ENCODE measurements at places on chromosomes 12 and 14. TPM values are rescaled to one million over a fixed set of nuclear protein-coding genes. Genes with fewer than 3 reads are reported as not detected.

- DNase-seq: peak; percentile 44
Observed at GRCh38 chr14:93906341-93907329, 20.5 kb upstream of the FAM181A start.

- DNase-seq: no peak
Observed at GRCh38 chr12:2925322-2925995, 33.7 kb upstream of the TEAD4 start.

DNA sequence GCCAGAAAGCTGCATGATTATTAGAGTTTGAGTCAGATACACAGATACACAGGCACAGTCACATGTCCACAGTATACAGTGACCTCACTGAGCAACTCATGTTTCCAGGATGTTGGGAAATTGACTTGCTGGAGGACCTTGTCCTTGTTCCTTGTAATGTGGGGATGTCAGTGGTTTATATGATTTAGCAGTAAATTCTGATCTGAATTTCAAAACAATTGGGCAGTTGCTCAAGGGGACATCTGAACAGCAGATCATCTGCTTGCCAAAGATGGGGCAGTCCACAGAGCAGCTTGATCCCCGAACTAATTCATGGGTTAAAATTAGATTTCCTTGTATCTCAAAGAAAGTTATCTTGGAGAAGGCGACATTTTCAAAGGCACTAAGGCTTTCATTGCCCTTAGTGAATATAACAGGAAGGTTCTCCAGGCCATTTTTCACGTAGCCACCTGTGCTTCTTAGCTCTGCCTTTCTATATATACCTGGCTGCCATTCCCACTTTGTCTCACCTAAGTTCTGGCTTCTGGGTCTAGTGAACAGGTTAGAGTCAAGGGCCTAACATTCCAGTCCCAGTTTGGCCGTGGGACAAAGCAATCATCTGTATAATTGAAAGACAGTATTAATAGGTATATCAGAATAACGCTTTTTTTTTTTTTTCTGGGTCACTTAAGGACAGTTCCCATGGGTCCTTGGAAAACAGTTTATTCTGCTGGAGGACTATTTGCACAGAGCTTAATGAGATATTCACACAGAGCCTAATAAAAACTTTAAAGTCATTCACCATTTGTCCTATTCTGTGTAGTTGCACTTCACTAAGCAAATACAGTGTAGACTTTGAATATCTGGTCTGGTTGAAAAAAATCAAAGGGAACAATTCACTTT is 64.9 kb upstream of the STRN3 start:
- DNase-seq: no peak

DNA sequence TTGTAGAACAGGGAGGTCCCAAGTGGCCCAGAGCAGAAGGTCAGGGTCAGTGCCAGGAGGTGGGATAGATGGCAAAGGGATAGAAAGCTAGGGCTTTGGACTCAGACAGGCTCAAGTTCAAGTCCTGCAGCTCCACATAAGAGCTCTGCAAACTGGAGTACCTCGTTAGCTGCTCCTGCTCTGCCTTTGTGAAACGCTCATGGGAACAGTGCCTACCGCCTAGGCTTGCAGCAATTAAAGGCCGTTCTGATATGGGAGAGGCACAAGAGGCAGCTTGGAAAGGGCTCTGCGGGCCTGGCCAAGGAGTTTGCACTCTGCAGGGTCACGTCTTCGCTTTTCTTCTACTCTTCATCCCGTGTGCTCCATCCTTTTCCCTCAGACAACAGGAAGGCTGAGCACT is 54.1 kb downstream of the MAP1LC3B2 start:
- no peak for DNase-seq

- no peak for DNase-seq
Observed at GRCh38 chr14:73757381-73757780, 43.2 kb upstream of the PNMA1 start.

DNA sequence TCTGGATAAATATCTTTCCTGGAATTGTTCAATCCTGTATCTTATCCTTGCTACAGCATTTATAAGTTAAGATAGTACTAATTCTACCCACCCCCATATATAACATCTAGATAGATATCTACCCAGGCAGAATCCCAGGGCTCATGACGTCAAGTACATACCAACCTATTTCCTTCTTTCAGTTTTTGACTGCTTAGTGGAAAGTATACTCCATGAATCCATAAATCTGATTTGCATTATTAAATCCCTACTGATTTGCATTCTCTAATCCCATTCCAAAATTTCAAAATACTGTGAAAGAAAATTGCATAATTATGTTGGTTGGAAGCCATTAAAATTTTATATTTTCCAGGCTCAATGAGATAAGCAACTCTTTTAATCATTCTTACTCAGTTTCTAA is 111.7 kb downstream of the KITLG start:
- DNase-seq: no peak

DNA sequence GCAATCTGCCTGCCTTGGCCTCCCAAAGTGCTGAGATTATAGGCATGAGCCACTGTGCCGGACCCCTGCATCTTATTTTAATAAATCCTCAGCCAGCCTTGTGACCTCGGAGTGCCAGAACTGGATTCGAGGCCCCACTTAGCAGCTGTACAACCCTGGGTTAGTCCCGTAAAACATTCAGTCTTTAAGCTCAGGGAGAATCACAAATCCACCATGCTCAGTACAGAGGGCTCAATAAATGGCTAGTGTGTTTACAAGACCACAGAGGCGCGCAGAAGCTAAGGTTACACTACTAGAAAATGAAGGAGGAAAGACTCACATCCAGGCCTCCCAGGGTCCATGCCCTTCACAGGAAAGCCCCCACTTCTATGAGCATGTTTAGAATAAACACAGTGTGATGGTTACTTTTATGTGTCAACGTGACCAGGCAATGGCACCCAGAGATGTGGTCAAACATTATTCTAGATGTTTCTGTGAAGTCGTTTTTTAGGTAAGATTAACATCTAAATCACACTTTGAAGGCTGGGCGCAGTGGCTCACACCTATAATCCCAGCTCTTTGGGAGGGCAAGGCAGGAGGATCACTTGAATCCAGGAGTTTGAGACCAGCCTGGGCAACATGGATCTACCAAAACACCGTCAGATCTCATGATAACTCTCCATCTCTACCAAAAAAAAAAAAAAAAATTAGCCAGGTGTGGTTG is 55.3 kb downstream of the CLMN start:
- no peak for DNase-seq

DNA sequence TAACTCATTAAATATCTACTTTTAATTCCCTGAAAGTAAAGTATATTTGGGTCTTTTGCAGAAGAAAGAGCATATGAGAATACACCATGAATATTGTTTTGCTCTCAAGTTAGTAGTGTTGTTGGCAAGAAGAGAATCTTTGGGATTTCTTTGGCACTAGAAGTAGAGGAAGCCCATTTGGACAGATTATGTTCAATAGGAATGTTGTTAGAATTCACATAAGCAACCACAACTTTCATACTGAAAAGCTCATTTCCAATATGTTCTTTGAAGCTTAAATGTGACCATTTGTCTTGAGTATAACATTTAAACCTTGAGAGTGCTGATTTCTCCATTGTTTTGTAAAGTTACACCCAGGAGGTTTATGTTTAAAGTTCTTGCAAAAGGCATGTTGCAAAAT is 37.6 kb downstream of the PLEKHG7 start:
- no peak for DNase-seq

DNA sequence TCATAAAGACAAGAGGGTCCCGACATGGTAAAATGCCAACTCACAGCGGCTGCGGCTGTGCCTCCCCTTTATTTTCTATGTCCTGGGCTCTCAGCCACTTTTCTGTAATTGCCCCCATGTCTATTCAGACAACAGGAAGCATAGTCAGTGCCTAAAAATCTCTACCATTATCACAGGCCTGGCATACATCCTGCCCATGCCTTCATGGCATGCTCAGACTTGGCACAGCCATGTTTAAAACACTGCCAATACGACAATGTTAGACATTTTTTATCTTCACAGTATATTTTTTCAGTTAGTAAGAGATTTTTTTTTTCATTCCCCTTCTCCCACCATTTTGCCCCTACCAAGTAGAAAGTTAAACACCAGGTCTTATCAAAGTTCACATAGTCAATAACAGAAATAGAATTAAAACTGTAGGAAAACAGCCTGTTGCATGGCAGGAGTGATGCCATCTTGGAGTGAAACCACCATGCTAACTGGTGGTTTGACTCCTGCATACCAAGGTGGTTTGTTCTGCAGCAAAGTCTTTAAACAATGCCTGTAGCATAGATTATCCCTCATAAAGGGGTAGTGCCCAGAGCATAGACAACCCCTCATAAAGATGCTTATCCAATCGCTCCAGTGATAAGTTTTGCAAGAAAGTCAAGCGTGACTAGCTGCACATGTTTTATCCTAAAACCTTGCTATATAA is 18.9 kb upstream of the CERS5 start:
- no peak for DNase-seq

DNA sequence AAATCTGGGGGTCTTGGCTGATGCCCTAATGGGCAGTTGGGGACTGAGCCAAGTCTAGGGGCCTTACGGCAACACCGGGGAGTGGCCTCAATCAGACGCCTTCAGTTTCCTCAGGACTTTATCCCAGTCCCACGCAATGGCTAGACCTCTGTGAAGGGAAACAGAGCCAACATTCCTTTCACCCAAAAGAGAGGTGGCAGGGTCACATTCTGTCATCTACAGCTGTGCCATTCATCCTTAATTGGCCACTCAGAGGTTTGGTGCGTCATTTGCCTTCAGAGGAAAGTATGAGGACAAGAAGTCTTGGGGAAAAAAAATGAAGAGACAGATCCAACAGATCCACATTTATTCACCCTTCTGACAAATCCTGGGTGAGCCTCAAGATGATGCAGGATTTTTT is 166.9 kb upstream of the AVPR1A start:
- no peak for DNase-seq

DNA sequence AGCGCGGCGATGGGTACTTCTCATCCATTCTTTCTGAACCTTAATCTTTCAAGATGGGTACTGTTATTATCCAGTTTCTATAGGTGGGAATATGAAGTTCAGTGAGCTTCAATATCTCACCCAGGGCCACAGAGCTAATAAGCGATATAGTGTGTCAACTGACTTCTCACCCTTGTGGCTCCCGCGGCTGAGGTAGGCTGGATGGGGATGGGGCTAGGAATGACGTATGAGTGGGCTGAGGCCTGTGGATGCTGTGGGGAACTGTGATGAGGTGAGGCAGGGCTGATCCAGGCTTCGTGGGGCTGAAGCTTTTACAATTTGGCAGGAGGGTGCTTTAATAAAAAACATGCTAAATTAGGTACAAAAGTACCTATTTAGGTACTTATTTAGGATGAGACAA is 32.9 kb upstream of the ATP23 start:
- DNase-seq: no peak

GRCh38 chr12:97542666-97543280 is 80.2 kb downstream of the RMST start:
- DNase-seq: no peak

- no peak for DNase-seq
Observed at GRCh38 chr12:57107456-57108155, 3.6 kb downstream of the STAT6 start.

DNA sequence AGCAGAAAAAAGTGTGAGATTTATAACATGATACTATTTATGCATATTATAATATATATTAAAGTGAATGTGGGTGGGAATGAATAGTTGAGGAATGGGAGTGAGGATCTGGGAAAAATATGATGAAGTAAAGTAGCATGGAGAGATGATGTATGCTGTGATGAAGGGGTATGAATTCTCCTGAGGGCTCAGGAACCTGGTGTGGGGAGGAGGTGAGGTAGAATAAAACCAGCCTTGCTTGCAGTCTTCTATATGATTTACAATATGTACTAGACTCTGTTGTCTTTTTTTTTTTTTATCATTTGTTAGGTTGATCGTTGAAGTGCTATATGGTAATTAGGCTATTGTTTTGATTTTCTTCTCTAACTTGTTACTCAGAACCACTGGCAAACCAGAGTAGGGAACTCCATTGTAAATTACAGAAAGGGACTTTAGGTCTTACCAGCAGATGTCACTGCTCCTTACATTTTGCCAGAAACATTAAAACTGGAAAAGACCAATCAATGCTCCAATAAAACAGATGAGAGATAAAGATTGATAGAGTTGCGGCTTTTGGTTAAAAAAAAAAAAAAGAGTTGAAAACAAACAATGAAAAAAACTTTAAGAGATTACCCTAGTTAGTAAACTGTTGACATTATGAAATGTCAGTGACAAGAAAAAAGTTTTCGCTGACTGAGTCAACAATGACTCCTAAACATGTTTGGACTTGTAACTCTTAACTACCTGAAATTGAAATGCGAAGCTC is 39.9 kb downstream of the ATL1 start:
- DNase-seq: no peak

GRCh38 chr12:117118838-117119591 is 19.8 kb upstream of the TESC start:
- no peak for DNase-seq

- no peak for DNase-seq
Observed at GRCh38 chr12:28036940-28037339, 64.4 kb upstream of the PTHLH start.

DNA sequence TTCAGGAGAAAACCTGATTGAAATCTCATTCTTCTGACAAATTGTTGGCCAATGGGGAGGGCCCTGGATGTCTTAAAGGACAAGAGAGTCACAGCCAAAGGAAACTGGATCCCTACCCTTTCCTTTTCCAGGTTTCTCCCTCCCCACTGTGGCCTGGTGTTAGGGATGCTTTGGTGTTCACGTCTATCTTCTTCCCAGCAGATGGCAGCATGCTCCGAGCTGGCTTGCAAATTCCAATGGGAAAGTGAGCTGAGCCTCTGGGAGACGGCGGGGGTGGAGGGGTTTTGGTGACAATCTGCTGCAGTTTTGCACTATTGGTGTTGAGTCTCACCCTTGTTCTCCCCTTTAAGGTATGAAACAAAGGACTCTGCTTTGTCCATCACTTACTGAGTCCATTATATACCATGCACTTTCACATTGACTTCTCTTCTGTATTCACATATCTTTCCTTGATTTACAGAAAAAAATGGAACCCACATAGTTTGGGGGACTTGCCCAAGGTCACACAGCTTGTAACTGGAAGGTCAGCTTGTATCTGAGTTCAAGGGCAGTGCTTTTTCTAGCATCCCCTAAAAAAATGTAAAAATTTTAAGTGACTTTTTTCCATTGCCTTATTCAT is 39.3 kb downstream of the CCDC177 start:
- peak; percentile 42 for DNase-seq

GRCh38 chr14:61567838-61568571 is 127.3 kb upstream of the HIF1A start:
- DNase-seq: no peak

- no peak for DNase-seq
Observed at GRCh38 chr12:2673966-2674810, 120.6 kb upstream of the FKBP4 start.

GRCh38 chr12:59938190-59938962 is 342.5 kb downstream of the SLC16A7 start:
- DNase-seq: no peak

- no peak for DNase-seq
Observed at GRCh38 chr12:24721191-24721590, 227.7 kb downstream of the BCAT1 start.

GRCh38 chr12:118330421-118331018 is 42.2 kb downstream of the TAOK3 start:
- no peak for DNase-seq

MYF5 gene
- not detected for total RNA-seq

CISTR gene
- total RNA-seq: 1.9 TPM

TAS2R19 gene
- total RNA-seq: 1.2 TPM

FKBP11 gene
- 14.5 TPM for total RNA-seq

CDC42BPB gene
- 79.2 TPM for total RNA-seq

GPRC5A gene
- 5.6 TPM for total RNA-seq

NDRG2 gene
- total RNA-seq: 215 TPM

P2RX7 gene
- total RNA-seq: 1.3 TPM

CLEC4A gene
- 1.7 TPM for total RNA-seq

RASSF8 gene
- 60.0 TPM for total RNA-seq

KRT6C gene
- total RNA-seq: not detected

CCDC177 gene
- total RNA-seq: not detected

SPRING1 gene
- 15.8 TPM for total RNA-seq

CMKLR1 gene
- total RNA-seq: 16.1 TPM

ADSS1 gene
- total RNA-seq: 102 TPM

ENDOU gene
- 0.68 TPM for total RNA-seq

All from left cardiac atrium (tissue), 4 donors.